Foreskin fibroblast (primary cell): ENCODE measurements at places on chromosomes 2 and 18.

GRCh38 chr2:179049546-179050311 is at the start of gene CCDC141:
Gene CCDC141 (minus strand): TSS chr2:179050137. CDS start chr2:179049941, 196 bp downstream.
- DNase-seq, result no peak

DNA sequence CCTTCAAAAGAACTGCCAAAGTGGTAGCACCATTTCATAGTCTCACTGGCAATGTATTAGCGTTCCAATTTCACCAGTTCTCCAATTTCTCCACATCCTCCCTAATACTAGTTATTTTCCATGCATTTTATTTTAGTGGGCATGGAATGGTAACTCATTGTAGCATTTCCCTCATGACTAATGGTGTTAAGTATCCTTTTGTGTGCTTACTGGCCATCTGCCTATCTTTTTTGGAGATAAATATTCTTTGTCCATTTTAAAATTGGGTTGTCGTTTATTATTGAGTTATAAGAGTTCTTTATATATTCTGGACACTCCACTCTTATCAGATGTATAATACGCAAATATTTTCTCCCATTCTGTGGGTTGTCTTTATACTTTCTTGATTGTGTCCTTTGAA is 107.1 kb downstream of the THADA start:
- DNase-seq, result peak; percentile 40

GRCh38 chr2:660586-661359 is 16.4 kb downstream of the TMEM18 start:
- no peak for DNase-seq

DNA sequence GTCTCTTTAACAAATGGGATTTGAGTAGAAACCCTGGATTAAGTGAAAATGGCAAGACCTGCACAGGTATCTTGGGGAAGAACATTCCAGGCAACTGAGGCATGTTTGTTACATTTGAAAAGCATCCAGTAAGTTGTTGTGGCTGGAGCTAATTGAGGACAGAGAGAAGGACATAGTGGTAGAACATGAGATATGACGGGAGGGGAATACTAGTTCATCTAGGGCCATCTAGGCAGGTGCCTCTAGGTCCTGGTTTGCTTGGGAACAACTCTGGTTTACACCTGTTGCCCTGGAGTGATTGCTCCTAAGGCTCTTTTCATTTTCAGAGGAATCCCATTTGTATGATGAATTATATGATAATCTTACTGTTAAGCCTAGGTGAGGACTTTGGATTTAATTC is 19.7 kb upstream of the CCDC141 start:
- no peak for DNase-seq

DNA sequence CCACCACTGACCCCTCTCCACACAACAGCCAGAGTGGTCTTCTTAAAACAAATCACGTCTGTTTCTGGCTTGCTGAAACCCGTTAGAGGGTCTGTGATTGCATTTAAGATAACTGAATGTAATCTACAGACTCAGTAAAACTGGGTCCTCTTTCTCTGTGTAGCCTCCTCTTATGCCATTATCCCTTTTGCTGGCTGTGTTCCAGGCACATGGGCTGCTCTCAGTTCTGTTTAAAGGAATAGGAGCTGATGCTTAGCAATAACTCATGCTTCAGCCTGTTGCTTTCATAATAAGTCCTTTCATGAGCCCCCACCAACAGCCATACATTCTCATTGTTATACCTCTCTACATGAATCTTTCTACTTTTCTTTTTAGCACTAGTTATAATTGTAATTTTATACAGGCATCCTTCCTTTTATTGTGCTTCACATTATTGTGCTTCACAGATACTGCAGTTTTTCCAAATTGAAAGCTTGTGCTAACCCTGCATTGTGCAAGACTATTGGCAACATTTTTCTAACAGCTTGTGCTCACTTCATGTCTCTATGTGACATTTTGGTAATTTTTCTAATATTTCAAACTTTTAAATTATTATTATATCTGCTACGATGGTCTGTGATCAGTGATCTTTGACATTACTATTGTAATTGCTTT is 782.6 kb downstream of the MBD2 start:
- DNase-seq, result no peak

DNA sequence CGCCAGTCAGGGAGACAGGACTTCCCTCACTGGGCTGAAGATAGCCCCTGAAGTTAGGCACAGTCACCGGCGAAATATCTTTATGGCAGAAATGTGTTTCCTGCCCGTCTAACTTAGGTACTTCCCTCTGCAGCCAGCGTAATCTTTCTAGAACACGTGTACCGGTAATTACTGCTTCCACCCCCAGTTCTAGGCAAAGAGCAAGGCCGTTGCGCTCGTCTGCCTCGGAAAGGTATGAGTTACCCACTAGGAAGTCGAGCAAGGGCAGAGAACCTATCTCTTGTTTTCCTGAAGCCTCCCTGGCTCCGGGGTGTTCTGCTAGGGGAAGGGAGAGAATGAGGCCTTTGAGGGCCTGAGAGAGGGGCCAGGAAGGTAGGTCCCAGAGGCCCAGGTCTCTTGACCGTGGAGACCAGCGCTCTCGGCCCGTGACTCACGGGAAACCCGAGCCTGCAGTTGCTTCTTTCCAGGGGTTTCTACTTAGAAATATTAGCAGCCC is 70.0 kb downstream of the TWSG1 start:
- DNase-seq, result no peak

DNA sequence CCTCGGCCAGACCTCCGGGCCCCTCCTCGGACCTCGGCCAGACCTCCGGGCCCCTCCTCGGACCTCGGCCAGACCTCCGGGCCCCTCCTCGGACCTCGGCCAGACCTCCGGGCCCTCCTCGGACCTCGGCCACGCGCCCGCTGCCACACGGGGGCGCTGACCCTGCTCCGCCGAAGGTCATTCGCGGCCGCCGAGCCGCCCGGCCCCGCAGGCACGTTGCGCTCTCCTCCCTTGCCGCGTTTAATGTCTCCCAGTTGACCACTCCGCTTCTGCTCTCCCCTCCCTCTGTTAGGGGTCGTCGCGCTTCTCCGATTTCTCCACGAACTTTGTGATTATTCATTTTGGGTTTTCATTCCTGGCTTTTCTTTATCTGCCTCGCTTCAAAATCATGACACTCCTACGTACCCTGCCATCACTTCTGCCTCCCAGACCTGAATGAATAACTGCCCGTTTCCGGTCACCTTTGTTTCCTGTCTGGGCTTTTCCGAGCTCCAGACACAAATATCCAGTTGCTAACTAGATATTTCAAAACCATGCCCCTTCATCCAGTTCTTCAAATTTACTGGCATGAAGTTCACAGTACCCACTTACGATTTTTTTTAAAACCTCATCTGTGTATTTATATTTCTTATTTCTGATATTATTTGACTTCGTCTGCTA is 14.8 kb upstream of the COLEC12 start:
- DNase-seq, result no peak

- DNase-seq, result no peak
Observed at GRCh38 chr2:72998724-72999123, 72.8 kb downstream of the SFXN5 start.
